A549 treated with DMSO at 1 μM for 4 hours (cell line): ENCODE measurements at places on chromosomes 11 and 22. TPM values are rescaled to one million over a fixed set of nuclear protein-coding genes. Genes with fewer than 3 reads are reported as not detected.

Gene MADD
- total RNA-seq: 19.1 to 24.0 TPM (median 22.8 TPM) in 5 replicates

Gene GLYAT
- total RNA-seq: not detected in 5 replicates

Gene SLC29A2
- 3.4 to 5.7 TPM (median 4.1 TPM) in 5 replicates for total RNA-seq

Gene ANKK1
- total RNA-seq: 0.07 TPM in 2 of 5 replicates, not detected in the others

Gene ARL14EP
- 12.0 to 17.9 TPM (median 16.4 TPM) in 5 replicates for total RNA-seq

Gene LUZP2
- total RNA-seq: not detected in 5 replicates

Gene CRYBA4
- not detected in 5 replicates for total RNA-seq

Gene SSH3
- 18.0 to 27.2 TPM (median 24.5 TPM) in 5 replicates for total RNA-seq

Gene OR5AP2
- total RNA-seq: not detected in 5 replicates
